ENCODE measurements at places on chromosomes 12 and 14.

GRCh38 chr14:105385322-105385637, 13.1 kb upstream of the TEX22 start:
- no peak for DNase-seq

DNA sequence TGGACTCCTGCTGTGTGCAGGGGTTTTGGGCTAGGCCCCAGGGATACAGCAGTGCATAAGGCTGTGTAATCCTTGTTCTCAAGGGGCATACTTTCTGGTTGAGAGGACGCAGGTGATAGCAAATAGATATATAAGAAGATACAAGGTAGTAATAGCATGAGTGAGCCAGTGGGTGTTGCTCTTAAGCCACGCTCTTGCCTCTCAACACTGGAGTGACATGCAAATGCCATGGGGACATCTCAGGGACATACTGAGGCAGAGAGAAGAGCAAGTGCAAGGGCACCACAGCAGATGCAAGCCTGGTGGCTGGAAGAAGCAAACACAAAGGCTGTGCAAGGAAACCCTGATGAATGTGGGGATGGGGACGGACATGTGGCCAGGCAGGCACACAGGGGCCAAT, 223.3 kb downstream of the CHST11 start:
- DNase-seq = no peak

DNA sequence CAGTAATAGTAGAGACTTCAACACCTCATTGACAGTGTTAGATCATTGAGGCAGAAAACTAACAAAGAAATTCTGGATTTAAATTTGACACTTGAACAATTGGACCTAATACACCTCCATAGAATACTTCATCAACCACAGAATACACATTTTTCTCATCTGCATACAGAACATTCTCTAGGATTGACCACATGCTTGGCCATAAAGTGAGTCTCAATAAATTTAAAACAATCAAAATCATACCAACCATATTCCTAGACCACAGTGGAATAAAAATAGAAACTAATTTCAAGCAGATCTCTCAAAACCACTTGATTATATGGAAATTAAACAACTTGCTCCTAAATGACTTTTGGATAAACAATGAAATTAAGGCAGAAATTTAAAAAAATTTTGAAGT, 82.3 kb downstream of the SLC38A4 start:
- no peak for DNase-seq

DNA sequence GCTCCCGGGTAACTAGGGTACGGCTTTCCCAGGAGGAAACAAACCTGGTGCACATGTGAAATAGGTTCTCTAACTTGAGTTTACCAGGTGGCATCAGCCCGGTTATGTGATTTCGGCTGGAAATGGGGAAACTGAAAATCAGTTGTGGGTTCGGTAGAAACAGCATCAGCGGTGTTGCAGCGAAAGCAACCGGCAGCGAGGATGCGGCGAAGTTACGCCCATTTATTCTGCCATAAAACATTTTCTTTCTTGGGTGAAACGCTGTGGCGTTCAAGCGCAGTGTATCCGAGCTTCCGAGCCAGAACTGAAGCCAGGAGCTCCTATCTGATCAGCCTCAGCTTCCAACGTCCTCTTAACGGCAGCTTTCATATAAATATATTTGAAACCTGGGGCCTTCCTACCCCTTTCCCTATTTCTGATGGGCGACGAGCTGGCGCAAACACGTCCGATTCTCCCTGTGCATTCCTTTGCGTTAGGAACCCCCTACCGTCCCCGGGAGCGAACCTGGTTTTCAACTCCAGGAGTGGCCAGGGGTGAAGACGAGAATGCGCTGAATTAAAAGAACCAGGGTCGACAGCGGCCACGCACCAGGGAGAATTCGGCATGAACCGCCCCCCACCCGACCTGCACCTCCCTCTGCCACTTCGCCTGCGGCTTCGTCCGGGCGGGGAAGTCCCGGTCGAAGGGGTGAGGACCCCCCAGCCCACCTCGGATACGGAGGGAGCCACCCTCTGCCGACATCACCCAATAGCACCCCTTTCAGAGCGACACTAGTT, 1.6 kb downstream of the DPF3 start:
- DNase-seq = no peak

GRCh38 chr12:61487728-61488127, 772.5 kb upstream of the USP15 start:
- DNase-seq = no peak

- DNase-seq = no peak
Measured at GRCh38 chr14:63032641-63033040, 12.6 kb downstream of the KCNH5 start.

DNA sequence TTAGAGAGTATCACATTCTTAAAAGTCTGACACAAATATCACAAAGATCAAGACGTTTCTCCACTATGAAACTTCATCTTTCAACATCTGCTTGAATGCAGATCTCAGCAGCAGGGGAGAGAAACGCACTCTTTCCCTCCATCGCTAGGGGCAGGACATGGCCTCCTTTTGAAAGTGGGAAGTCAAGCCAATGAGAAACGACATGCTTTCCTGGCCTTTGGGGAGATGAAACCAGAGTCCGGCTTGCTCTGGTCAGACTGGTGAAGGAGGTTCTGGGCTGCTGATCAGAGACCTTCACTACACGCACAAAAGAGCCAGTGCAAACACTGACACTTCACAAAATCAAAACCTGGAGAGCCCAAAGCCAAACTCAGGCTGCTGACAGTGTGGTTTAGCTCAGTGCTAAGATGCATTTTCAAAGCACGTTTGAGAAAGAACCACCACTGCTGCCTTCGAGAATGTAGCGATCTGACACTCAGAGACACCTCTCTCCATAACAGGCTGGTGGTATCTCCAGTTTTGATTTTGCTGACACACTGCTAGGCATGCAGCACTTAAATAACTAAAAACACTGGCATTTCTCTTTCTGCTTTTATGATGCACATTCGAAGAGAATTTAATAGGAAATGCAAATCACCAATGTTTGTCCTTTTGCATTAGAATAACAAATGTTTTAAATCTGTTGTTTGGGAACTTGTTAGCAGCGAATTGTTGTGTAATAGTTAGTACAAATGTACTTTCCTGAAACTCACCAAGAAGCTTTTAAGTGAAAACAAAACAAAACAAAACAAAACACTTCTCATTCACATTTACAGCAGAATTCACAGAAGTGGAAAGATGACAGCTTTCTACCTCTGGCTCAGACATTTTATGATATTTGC, 93.9 kb upstream of the OVCH1 start:
- peak; percentile 49 for DNase-seq

DNA sequence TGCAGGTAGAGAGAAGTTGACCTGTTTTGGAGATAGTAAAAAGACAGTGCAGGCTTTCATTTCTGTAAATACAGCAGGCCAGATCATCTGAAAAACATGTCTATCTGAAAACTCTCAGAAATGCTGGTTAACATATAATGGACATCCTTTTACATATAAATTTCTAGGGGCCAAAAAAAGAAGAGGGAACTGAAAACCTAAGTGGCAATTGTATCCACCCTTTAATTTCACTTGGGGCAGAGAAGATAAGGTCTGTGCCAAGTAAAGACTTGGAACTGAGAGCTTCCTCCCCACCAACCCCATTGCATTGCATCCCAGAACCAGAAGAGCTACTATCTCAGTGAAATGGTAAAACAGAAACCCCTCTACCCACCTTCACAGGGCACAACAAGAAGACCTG, 141.0 kb downstream of the SRGAP1 start:
- no peak for DNase-seq

DNA sequence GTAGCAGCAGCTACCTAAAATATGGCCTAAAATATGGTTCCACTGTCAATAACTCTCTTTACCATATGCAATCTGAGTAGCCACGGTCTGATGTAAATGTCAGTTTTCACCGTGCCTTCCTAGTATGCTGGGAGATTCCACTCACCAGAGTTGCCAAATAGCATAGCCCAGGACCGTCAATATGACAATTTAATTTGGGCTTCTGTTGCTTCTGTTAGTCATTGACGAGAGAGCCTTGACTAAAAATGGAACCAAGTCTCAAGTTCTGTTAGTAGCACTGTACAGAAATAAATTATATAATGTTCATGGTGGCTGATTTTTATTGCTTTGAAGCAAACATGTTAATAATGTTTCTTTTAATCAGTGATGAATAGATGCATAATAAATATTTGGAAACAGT, 348.4 kb downstream of the BCAT1 start:
- DNase-seq = no peak

DNA sequence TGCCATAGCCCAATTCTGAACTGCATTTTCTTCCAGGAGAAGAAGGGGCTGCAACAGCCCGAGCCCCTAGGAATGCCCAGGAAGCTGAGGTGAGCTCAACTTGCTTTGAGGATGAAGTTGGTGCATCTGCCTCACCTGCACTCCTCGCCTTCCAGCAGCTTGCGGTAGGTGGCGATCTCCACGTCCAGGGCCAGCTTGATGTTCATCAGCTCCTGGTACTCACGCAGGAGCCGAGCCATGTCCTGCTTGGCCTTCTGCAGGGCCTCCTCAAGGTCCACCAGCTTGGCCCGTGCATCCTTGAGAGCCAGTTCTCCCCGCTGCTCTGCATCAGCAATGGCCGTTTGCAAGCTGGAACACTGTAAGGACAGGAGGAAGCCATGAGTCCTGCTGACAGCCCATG, 6.0 kb downstream of the KRT75 start:
- no peak for DNase-seq

GRCh38 chr12:114682106-114682784, 1.7 kb downstream of the TBX3 start:
- no peak for DNase-seq

DNA sequence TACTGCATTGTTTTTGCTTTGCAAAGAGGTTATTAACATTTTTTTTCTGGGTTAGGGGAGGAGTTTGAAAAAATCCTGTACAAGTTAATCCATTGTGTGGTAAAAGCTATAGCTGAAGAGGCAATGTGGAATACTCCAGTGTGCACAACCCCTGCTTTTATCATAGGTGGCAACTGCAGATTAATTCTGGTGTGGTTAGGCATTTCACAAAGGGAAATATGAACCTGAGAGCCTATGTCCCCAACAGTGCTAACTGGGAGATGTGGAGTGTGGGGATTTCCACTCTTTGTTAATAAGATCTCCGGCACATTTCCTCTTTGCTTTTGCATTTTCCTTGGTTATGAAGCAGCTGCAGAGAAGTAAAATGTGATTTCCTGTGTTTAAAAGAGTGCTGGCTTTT, 33.6 kb downstream of the PRORP start:
- no peak for DNase-seq

DNA sequence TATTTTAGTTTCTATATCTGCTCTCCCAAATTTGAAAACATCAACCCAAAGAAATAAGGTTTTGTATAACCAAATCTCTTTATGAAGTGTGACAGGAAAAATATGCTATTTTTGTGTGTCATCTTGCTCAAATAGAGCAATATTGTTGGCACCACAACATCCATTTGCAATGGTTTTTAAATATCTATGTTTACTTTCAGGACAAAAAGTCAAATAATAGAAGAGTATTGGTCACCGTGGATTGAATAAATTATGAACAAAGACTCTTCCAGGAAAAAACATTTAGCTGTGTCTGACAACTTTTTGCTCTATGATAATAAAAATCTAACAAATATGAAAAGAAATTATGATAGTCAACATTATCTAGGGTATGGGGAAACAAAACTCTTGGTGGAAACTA, 439.2 kb downstream of the BTG1 start:
- no peak for DNase-seq

DNA sequence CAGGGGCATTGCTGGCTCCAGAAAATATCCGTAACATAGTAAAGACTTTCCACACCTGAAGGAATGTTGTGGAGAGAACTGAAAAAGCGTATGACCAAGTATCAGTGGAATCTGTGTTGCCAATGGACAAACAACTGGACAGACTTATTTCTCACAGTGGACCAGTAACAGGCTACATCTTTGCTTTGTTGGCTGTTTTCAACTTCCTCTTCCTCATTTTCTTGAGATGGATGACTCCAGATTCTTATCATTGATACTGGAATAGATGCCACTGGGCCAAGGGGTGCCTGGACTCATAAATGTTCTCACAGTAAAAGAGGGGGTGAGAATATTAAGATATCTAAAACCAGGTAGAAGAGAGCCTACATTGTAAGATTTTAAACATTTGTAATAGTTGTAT, 6.4 kb downstream of the GAS2L3 start:
- no peak for DNase-seq

DNA sequence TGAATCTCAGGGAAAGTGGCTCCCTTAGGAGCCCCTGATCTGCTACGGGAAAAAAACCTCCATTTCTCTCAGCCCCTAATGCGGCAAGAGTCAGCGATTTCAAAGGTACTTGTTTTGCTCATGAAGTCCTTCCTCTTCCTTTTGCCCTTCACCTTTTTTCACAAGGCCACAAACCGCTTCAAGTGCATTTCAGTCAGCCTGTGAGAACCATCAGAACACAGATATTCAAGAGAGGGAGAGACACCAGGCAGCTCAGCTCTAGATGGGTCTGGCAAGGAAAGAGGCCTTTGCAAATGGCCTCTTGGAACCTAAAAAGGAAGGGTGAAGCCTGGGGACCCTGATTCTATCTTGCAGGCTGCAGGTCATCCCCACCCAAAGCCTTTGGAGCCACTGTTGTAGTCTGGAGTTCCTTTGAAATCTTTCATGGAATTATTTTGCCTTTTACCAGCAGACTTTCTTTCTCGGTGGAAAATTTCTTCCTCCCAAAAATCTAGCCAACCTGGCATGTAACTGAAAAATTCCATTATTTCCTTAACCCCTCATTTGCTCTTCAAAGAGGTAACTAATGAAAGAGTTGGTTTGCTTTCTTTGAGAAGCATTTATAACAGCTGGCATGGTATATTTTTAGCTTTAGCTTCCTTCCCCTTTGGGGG, 145.0 kb downstream of the SAMD4A start:
- no peak for DNase-seq

- DNase-seq = no peak
Measured at GRCh38 chr12:112557951-112558630, 139.3 kb downstream of the PTPN11 start.

GRCh38 chr12:48968467-48968866, 3.1 kb downstream of the WNT10B start:
- no peak for DNase-seq

- DNase-seq = no peak
Measured at GRCh38 chr12:56749359-56749758, 2.8 kb downstream of the PRIM1 start.

- DNase-seq = no peak
Measured at GRCh38 chr12:42919691-42920090, 330.1 kb upstream of the PRICKLE1 start.

GRCh38 chr14:61698206-61698980, 3.1 kb downstream of the HIF1A start:
- DNase-seq = no peak

DNA sequence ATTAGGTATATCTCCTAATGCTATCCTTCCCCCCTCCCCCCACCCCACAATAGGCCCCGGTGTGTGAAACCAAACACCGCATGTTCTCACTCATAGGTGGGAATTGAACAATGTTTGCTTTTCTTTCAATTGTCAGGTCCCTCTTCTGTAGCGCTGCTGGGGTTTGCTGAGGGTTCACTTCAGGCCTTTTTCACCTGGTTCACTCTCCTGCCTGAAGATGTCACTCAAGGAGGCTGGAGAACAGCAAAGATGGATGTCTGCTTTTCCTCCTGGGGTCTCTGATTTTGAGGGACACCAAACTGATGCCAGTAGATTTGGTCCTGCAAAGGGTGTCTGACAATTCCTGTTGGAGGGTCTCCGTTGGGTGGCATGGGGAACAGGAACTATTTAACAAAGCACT, 35.8 kb downstream of the KLRK1 start:
- DNase-seq = no peak

GRCh38 chr12:41652981-41653380, 464.9 kb downstream of the PDZRN4 start:
- no peak for DNase-seq

GRCh38 chr14:70188322-70188658, 461 bp downstream of the SLC8A3 start:
- peak; percentile 12 for DNase-seq
